ENCODE measurements at places on chromosomes 7 and 10. TPM values are rescaled to one million over a fixed set of nuclear protein-coding genes. Genes with fewer than 3 reads are reported as not detected.

GRCh38 chr10:75971402-75972211, 540.2 kb downstream of the LRMDA start:
- DNase-seq: no peak

- DNase-seq: no peak
These were observed 8.4 kb downstream of the LHPP start for GRCh38 chr10:124469956-124470484.

DNA sequence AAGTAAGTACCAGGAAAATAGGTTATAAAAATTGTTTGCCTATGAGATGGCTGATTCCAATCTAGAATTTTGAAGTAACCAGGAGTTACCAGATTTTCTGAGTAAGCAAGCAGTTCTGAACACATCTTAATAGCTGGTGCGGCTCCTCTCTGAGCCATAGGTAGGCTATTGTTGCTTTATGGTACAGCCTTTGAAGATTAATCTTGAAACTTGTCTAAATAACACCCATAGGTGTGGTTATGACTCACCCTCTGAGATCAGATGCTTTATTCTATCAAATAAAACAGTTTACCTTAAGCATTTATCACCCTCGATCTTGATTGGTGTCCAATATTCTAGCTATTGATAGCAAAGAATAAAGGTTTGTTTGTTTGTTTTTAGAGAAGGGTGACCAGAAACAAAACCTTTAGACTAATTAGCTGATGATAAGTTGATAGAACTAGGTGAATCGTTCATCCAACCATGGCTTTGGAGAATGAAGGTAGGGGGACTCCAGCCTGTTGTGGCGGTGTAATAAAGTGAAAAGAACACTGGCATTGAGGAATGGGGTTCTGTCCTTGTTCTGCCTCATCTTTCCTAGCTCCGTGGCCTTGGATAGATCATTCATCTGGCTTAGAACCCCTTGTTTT, 72.2 kb downstream of the VTI1A start:
- DNase-seq: no peak

- DNase-seq: no peak
These were observed 77.7 kb downstream of the WDFY4 start for GRCh38 chr10:48762064-48763042.

DNA sequence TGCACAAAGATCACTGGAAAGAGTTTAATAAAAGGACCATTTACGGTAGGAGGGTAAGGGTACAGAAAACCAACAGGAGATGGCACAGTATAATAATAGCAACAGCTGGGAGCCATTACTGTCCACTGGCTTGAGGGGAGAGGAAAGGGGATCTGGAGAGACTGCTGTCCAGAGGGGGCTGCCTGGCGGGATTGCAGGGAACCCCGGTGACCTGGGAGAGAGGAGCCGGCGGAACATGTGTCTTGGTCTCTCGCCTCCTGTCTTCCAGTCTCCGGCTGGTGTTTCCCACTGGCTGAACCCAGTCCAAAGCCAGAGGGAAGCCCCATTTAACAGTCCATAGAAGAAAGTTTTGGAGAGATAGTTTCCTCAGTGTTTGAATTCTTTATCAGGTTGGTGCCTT, 57.5 kb upstream of the PODXL start:
- DNase-seq: no peak

The AKR1C1 gene
- 10.0 TPM for total RNA-seq

The FGL2 gene
- total RNA-seq: 16.1 TPM

GRCh38 chr10:51246156-51246555, 171.9 kb downstream of the PRKG1 start:
- DNase-seq: no peak
